ENCODE measurements at places on chromosomes 11 and 22. TPM values are rescaled to one million over a fixed set of nuclear protein-coding genes. Genes with fewer than 3 reads are reported as not detected.

The PYGM gene
- total RNA-seq: 0.67 TPM

The GDPD5 gene
- 4.0 TPM for total RNA-seq

The DAGLA gene
- 10.7 TPM for total RNA-seq

The F2 gene
- not detected for total RNA-seq

- no peak for DNase-seq
These were observed 786.7 kb downstream of the TBC1D22A start for GRCh38 chr22:47548953-47549740.

DNA sequence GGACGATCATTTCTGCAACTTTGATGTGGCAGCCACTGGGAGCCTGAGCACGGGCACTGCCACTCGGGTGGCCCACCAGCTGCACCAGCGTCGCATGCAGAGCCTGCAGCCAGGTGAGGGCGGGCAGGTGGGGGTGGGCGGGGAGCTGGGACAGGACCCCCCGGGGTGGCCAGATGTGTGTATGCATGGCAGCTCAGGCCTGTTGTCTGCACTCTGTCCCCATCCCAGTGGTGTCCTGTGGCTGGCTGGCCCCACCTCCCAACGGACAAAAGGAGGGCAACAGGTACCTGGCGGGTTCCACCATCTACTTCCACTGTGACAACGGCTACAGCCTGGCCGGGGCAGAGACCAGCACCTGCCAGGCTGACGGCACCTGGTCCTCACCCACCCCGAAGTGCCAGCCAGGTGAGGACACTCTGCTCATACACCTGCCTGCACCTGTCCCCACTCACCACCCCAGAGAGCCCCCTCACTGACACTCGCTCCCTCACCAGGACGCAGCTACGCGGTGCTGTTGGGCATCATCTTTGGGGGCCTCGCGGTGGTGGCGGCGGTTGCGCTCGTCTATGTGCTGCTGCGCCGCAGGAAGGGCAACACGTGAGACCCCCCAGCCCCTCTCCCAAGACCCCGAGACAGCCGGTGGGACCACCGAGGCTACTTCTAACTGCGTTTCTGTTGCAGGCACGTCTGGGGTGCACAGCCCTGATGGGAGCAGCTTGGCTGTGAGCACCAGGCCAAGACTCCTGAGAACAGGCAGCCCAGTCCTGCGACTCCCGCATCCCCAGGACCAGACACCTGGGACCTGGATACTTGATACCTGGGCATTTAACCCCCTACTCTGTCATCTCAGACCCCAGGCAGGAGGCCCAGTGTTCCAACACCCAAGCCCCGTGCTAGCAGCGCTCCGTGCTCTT lies 6.7 kb downstream of the SUSD2 start:
- no peak for DNase-seq

GRCh38 chr11:64500176-64501013 lies 90.6 kb upstream of the SLC22A12 start:
- DNase-seq: no peak

GRCh38 chr11:106424111-106424510 lies 346.6 kb downstream of the AASDHPPT start:
- DNase-seq: no peak

DNA sequence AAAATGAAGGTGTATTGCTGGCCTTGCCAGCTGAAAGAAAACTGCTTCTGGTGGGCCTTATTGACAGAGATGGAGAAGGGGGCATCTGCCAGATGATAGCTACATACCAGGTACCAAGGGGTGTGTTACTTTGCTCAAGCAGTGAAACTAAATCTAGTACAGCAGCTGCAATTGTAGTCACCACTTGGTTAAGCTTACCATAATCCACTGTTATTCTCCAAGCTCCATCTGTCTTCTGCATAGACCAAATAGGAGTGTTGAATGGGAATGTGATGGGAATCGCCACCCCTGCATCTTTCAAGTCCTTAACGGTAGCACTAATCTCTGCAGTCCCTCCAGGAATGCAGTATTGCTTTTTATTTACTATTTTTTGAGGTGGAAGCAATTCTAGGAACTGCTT lies 45.8 kb upstream of the LIN7C start:
- DNase-seq: no peak

DNA sequence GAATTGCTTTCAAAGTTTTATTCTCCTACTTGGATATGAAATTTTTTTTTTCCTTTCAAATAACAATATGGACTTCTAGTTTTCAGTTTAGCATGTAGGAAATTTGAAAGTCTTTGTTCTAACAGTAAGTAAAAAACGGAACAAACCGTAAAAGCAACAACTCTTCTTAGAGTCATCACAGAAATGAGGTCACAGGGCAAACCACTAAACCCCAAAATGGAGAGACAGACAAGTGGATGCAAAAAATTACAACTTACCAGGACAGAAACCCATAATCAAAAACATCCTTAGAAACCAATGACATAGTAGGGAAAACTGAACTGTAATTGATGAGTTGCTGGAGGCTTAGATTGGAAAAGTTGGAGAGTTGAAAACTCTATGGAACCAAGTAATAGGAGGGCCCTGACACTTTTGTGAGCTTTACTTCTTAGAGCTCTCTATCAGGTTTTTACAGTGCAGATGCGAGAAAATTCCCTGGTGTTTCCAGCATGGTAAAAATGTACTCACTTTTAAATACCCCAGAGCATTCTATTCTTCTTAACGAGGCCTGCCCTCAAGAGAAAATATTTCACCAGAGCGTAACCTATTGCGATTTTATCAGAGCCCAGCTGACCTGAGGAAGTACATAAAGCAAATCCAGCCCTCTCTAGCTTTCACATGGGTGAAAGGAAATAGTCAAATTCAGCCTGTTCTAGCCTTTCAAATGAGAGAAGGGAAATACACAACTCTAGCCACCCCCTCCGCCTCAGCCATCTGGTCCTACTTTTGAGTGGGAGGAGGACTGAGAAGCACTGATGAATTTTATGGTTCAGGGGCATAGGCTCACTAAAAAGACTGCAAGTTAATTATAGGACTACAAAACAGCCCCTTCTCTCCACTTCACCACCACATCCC lies 39.1 kb downstream of the CASP12 start:
- DNase-seq: no peak

- DNase-seq: peak; percentile 38
These were observed 77.8 kb downstream of the UBASH3B start for GRCh38 chr11:122733318-122733717.

GRCh38 chr11:75878933-75879332 lies 63.9 kb downstream of the UVRAG start:
- DNase-seq: no peak

DNA sequence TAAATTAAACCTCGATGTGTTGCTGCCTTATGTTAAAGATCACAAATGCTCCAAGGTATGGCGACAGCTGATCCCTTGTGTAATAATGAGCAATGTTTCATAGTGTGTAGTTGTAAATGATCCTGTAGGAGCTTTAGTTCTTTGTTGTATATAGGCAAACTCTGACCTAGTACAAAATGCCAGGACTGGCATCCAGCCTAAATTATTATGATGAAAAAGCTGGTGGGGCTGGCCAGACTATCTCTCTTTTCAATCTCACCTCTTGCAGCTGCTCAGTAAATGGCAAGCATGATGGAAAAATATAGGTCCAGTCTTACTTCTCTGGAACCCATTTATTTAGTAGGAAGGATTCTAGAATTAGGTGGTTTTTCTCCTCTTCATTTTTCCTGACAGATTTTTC lies 345.1 kb upstream of the C11orf87 start:
- DNase-seq: no peak

DNA sequence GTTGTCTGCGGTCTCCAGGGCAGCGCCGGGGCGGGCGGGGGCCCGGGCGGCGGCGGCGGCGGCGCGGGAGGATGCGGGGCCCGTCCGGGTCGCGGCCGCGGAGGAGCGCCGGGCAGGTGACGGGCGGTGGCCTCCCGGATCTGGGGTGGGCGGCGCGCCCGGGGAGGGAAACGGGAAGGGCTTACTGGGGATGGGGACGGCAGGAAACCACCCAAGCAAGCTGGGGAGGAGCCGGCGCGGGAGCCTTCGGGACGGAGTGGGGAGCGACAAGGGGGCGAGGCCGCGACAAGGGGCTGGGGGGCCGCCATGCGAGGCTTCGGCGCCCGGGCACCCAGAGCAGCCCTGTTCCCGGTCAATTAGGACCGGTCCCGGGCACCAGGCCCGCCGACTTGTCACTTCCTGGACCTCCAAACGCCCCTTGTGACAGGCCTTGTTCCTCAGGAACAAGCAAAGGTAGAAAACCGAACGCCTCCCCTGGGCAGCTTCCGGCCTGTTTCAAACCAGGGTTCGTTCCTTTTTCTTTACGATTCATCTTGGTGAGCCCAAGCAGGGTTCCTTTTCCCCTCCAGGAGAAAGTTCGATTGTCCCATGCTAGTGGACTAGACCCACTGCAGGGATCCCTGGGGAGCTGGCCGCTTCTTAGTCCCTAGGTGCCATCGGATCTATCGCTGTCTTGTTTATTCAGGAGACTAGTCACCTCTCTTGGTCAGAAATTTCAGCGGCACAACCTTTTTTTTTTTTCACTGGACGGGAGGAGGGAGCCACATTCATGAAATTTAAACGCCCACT lies 492 bp downstream of the JHY start:
- DNase-seq: peak; percentile 29

- DNase-seq: no peak
These were observed 72.1 kb downstream of the DGCR2 start for GRCh38 chr22:19050117-19050516.

DNA sequence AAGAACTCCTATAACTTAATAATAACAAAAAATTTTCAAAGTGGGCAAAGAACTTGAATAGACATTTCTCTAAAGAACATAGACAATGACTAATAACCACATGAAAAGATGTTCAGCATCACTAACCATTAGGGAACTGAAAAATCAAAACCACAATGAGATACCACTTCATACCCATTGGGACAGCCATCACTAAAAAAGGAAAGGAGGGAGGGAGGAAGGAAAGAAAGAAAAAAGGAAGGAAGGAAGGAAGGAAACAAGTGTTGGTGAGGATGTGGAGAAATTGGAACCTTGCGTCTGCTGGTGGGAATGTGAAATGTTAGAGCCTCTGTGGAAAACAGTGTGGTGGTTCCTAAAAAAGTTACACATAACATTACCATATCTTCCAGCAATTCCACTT lies 55.8 kb downstream of the MS4A13 start:
- no peak for DNase-seq

GRCh38 chr11:43758927-43759326 lies 78.4 kb downstream of the HSD17B12 start:
- no peak for DNase-seq

GRCh38 chr11:100612766-100613165 lies 74.3 kb upstream of the ARHGAP42 start:
- DNase-seq: no peak

GRCh38 chr22:30578481-30578880 lies 4.0 kb upstream of the GAL3ST1 start:
- no peak for DNase-seq

GRCh38 chr22:41009222-41009948 lies 58.2 kb downstream of the RBX1 start:
- DNase-seq: no peak

DNA sequence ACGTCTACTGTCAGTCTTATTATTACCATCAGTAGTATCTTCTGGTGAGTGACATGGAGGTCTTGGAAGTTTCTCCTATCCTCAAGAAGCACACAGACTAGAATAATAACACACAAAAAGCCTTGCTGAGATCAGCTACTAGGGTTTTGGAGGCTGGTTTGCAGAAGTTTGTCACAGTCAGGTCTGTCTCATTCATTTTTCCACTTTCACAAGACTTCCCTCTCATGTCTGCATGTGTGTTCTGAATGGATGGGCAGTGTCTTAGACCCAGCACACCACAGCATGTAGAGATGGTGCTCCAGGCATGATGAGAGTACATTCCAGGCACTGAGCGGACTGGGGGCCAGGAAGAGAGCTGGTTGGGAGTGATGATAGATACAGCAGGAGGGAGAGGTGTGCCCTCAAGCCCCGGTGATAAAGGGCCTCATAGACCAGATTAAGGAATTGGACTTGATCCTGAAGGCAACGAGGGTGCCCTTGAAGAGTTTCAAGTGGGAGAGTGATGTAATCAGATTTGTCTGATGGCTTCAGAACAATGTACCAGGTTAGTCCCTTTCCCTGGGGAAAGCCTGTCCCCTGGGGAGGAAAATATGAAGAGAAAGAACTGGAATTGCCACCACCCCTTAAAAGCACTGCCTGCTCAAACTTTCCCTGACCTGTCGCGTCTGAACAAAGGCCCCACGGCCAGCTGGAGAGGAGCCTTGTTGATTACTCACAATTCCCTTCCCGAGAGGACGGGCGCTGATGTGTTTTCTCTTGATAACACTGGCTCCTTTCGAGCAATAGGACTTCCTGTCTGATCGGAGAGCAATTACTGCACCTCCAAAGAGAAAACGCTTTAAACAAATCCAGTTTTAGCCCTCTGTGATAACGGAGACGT lies 45.1 kb upstream of the LMO2 start:
- DNase-seq: peak; percentile 38

- DNase-seq: no peak
These were observed 4.5 kb upstream of the FGF3 start for GRCh38 chr11:69823641-69824265.

DNA sequence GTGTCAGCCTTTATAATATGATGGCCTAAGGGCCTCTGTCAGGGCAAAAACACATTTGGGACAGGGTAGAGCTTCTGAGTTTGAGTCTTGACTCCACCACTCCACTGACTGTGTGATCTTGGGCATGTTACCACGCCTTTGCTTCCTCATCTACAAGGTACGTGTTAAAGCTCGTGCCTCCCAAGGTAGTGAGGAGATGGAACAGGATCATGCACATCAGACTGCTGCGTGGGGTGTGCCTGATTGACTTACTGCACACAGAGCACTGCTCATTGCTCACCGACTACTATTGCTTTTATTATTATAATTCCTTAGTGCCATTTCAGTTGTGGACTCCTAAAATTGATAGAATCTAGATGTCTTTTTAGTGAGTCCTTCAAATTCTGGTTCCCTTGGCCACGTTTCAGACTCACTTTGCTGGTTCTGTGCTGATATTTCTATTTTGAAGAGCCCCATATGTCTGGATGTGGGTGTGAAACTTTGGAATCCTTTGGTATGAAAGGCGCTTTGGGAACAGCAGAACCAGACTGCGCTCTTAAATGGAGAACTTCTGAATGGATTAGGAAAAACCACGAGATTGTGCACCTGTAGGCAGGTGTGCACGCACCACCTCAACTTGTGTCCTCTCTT lies 44.1 kb upstream of the RAB1B start:
- DNase-seq: no peak

- DNase-seq: no peak
These were observed 116.0 kb upstream of the DDI1 start for GRCh38 chr11:103920449-103920848.

DNA sequence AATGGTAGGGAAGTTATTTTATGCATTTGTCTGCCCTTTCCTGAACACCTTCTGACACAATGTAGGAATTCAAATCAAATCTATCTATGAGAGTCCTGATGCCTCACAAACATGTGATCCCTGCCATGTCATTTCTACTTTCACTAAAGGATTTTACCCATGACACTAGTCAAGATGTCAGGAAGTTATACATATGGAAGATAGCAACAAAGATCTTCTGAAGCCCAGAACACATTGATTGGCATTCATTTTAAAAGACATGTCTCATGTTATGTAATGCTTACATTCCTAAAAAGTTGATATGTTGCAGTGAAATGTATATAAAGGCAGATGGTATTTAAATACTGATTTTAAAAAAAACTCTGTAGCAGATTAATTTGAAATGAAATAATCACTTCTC lies 61.5 kb downstream of the FAM76B start:
- DNase-seq: no peak

- DNase-seq: no peak
These were observed 7.1 kb upstream of the NHERF4 start for GRCh38 chr11:119178166-119178680.

GRCh38 chr11:100232006-100232405 lies 455.1 kb upstream of the ARHGAP42 start:
- no peak for DNase-seq

- DNase-seq: no peak
These were observed 826.1 kb upstream of the CNTN5 start for GRCh38 chr11:98194611-98195010.

All from left colon (tissue), 2 donors.